Stimulated activated CD4-positive, alpha-beta T cell treated with anti-CD3 and anti-CD28 coated beads, Interleukin-2, amount 100 ng/mL, for 48 hours (primary cell): ENCODE measurements at places on chromosomes 11 and 22.

GRCh38 chr11:62370743-62371440 is 33.6 kb downstream of the ASRGL1 start:
- DNase-seq, result no peak

DNA sequence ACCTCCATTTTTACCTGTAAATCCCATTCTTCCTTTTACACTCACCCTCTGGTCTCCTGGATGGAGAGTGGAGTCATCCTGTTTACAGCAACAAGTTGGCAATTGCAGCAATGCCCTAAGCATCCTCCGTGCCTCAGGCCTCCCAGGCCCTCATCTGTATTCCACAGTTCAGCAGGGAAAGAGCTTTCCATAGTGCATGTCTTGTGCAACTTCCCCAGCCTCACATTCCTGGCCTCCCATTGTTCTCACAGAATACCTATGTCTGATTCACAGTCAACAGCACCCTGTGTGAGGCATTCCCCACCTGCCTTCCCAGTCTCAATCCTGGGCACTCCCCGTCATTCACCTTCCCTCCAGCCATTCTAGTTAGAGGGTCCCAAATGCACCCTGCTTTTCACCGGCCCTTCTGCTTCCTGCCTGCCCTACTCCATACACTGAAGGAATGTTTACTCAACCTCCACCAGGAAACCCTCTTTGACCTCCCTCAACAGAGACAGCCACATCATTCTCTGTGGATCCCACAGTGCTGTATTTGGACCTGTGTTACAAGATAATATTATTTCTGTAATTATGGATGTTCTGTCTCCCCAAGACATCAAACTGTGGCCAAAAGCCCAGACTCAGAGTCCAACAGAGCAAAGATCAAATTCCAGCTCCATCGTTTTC is 405.7 kb downstream of the BUD13 start:
- DNase-seq, result no peak

- no peak for DNase-seq
Observed at GRCh38 chr22:50416996-50417395, 57.8 kb downstream of the SBF1 start.

- no peak for DNase-seq
Observed at GRCh38 chr11:62390722-62391121, 28.1 kb upstream of the SCGB1A1 start.

GRCh38 chr11:2770761-2771301 is 71.0 kb upstream of the KCNQ1OT1 start:
- DNase-seq, result no peak

GRCh38 chr22:50189184-50189848 is 3.6 kb downstream of the TRABD start:
- no peak for DNase-seq

DNA sequence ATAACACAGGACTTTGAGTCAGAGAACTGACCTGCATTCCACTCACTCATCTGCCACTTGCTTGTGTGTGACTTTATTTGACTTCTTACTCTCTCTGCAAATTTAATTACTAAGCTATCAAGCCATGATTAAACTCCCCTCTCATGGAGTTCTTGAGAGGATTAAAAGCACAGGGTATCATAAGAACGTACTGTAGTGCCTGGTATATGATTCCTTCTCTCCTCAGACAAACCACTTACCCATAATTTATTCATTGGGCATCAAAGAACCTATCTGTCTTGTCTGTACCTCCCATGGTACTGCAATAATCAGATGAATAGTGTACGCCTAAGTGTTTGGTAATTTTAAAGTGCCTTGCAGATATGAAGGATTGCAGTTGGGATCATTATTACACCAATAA is 130.6 kb upstream of the UBASH3B start:
- no peak for DNase-seq
